ENCODE measurements at places on chromosomes 16 and 17. TPM values are rescaled to one million over a fixed set of nuclear protein-coding genes. Genes with fewer than 3 reads are reported as not detected.

HSPB9 gene
- not detected for total RNA-seq

KRTAP9-2 gene
- not detected for total RNA-seq

METTL22 gene
- 20.9 TPM for total RNA-seq

KRTAP4-9 gene
- total RNA-seq: not detected

STX1B gene
- 0.98 TPM for total RNA-seq

PIEZO1 gene
- total RNA-seq: 177 TPM

NOL11 gene
- total RNA-seq: 56.5 TPM

IRX5 gene
- 15.1 TPM for total RNA-seq

NAGPA gene
- total RNA-seq: 17.6 TPM

SLFN14 gene
- not detected for total RNA-seq

EVPLL gene
- total RNA-seq: not detected

Measured in A375 (cell line).